ENCODE measurements at places on chromosomes 6 and 20.

- no peak for DNase-seq
Measured at GRCh38 chr6:168244961-168245551, 74.5 kb downstream of the DACT2 start.

DNA sequence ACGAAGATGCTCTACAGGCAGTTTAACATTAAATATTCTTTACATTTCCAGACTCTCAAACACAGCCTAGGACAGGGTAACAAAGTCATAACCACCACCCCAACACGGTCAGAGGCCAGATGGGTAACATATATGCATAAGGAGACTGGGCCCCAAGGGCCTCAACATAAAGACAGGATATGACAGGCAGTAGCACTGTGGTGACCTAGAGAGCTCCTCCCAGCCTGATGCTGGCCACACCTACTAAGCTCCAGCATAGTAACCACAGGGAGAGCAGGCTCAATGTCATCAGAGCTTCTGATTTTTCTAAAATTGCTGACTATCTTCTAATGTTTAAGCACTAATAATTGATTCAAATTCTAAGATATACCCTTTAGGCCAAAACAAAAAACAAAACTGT is 21.7 kb downstream of the SMLR1 start:
- DNase-seq, result no peak

DNA sequence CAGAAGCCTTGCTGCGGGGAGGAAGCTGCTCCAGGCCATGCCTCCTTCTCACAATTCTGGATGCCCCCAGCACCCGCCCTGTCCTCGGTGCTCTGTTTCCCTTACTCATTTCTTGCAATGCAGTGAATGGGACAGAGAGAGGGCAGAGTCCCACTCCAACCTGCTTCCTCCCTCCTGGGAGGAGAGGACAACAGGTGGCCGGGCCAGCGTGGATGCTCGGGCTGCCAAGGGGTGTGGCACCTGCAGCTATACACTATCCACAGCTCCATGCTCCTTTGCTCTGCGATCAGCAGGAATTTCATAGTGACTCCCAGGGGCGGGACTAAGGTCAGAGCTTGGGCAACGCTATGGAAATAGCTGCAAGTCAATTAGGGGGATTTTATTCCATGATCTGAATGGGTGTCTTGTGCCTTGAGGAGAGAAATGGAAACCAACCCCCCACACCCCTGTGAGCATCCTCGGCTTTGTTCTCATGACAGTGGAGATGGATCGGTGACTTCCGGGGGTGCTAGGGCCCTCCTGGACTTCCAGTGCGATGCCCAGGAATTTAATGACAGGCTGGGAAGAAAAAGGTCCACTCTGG is 192.5 kb downstream of the MYLK4 start:
- no peak for DNase-seq

DNA sequence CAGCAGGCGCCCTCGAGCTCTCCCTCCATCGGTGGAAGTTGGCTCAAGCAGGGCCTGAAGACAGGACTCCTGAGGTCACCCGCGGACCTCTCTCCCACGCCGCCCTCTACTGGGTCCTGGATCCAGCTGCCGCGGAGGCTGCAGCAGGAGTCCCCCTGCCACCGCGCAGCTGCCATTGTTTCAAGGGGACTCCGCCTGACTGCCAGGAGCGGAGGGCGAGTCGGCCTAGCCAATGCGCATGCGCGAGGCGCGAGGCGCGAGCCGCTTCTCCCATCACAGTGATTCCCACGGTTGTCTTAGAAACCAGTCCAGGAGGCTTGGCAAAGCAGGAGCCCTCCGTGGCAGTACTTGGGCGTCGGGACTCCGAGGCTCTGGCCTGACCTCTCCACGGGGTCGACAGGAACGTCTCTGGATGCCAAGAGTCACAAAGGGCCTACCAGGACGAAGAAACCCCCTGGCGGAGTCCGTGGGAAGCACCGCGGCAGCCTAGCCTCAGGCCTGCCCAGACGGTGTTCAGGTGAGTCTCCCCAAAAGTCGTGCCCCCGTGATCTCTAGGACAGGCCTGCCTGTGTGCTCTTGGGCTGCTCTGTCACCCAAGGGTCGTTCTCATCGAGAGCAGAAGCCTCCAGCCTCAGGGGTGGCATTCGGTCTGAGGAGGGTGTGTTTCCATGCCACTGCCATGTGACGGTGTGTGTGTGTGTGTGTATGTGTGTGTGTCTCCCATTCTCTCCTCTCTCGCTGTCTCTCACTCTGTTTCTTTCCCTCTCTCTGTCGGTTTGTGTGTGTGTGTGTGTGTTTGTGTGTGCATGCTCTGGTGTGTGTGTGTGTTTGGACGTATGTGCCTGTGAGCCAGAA is 290.6 kb upstream of the ZNF337 start:
- DNase-seq, result peak; percentile 59

DNA sequence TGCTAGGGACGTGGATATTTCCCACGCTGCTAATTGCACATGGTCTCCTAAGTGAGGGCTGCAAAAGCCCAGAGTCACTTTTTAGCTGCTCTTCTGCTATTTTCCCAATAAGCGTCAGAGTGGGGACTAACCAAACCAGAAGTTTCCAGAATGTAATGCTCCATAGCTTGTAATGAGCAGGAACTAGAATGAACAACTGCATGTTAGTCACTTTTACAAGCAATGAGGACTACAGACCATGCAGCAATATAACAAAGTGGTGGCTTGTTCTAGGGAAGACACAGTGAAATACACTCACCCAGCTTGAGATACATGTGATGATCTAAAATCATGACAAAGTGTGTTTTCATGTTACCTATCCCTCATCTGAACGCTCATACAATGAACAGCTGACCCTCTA is 314.1 kb upstream of the SGK1 start:
- DNase-seq, result no peak

DNA sequence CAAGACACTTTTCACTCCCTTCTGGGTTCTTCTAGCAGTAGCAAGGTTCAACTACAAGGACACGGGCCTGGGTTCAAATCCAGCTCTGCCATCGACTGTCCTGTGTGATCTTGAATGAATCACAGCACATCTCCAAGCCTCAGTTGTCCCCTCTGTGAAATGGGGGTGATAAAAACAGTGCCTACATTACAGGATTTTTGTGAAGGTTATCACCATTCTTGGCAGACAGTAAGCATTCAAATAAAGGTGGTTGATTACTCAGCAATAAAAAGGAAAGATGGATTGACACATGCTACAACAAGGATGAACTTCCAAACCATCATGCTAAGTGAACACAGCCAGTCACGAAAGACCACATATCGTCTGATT is 6.6 kb upstream of the TGM2 start:
- DNase-seq, result no peak

DNA sequence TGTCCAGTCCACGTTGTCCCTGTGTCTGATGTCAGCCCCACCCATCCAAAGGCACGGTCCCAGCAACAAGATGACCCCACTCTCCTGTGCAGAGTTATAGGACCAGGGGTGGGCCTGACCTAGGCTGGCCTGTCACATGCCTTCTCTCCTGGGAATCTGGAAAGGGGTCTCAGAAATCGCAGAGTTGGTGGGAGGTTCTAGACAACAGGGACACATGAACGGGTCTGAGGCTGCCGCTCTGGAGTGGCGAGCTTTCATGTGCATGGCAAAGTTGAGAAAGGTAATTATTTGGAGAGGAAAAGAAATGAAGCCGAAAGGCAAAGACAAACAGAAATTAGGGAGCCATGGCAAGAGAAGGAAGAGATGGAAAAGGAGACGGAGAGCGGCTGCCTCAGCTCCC is 29.5 kb downstream of the BFSP1 start:
- no peak for DNase-seq

DNA sequence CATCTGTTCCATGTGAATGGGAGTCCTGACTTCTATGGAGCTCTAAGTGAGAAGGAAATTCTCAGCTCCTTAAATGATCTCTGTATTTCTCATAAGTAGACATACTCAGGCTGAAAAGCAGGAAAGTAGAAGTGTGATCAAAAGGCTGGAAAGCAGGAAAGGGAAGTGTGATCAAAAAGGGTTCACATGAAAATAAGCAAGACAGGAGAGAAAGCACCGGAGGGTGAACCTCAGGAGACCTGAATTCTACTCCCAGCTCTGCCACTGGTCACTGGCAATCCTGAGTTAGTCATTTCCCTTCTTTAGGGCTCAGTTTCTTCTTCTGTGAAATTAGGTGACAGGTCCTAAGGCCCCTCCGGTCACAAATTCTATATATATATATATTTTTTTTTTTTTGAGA is 55.5 kb upstream of the TRERF1 start:
- no peak for DNase-seq

DNA sequence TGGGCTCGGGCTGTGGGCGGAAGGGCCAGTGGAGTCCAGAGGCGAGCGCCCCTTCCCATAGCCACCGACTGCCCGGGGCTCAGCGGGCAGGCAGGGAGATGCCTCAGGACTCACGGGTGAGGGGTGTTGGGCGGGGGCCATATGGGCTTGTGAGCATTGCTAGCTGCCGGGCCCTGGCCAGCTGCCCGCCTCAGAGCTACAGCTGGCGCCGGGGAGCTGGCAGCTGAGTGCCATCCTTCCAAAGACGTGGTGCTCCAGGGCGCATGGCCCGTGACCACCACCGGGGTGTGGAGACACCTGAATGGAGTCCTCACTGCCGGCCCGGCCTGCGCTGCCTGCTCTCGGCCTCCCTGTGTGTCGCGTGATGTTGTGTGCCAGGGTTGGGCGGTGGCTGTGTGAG is 10.6 kb upstream of the RBBP8NL start:
- no peak for DNase-seq

Measured in GM03348 (cell line).